ENCODE measurements at places on chromosomes 2 and 18. TPM values are rescaled to one million over a fixed set of nuclear protein-coding genes. Genes with fewer than 3 reads are reported as not detected.

- DNase-seq = no peak
These were observed 178.9 kb upstream of the SERPINE2 start for GRCh38 chr2:224217962-224218347.

- DNase-seq = no peak
These were observed 22.2 kb downstream of the METAP1D start for GRCh38 chr2:172021955-172022354.

DNA sequence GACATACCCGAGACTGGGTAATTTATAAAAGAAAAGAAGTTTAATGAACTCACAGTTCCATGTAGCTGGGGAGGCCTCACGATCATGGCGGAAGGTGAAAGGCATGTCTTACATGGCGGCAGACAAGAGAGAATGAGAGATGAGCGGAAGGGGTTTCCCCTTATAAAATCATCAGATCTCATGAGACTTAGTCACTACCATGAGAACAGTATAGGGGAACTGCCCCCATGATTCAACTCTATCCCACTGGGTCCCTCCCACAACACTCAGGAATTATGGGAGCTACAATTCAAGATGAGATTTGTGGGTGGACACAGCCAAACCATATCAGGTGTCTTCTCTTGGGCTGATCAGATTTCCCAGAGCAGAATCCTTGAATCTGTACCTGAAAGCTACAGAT, 617.3 kb upstream of the ID2 start:
- DNase-seq = no peak

DNA sequence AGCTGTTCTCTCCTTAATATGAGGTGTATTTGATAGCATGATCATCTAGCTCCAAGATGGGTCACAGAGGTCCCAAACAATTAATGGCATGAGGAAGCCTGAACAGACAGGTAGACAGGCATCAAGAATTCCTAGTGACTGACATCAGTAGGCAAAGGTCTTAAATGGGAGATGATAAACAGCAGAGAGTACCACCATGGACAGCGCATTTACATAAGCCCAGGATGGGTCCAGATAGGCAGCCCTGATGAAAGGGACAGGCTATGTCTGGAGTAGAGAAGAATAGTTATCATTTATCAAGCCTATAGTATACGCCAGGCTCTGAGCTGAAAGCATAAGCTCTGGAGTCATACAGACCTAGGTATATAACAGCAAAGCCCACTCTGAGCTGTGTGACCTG, 434.7 kb upstream of the SETBP1 start:
- no peak for DNase-seq

GRCh38 chr18:58334061-58334460, 290.0 kb downstream of the NEDD4L start:
- DNase-seq = no peak

The TMEM178A gene
- 106 TPM for polyA plus RNA-seq

- no peak for DNase-seq
These were observed 54.6 kb downstream of the CTDP1 start for GRCh38 chr18:79733986-79734770.

- no peak for DNase-seq
These were observed 129.8 kb downstream of the AFF3 start for GRCh38 chr2:100012561-100012960.

DNA sequence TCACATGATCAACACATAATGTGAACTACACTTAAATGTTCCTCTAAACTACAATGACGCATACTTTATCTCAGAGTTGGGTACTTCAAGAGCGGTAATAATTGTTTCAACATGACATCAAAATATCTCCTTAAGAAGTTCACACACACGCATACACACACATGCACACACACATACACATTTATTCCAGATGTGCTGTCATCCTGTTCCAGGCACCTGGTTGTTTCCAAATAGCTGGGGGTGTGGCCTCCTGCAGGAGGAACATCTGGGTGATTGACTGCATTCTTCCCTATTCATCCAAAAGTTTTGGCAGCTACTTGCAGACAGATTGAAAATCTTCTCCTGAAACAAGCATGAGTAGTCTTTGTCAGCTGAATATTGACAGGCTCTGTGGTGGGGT, 37.9 kb upstream of the PIK3C3 start:
- DNase-seq = no peak

DNA sequence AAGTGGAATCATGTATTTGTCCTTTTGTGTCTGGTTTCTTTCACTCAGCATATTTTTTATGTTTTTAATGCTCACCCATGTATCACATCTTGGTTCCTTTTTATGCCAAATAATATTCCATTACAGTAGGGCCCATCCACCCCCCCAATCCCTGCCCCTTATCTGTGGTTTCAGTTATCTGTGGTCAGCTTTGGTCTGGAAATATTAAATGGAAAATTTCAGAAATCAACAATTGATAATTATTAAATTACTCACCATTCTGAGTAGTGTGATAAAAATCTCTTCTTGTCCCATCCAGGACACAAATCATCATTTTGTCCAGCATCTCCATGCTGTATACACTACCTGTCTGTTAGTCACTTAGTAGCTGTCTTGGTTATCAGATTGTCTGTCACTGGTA, 66.7 kb downstream of the BIRC6 start:
- DNase-seq = no peak

DNA sequence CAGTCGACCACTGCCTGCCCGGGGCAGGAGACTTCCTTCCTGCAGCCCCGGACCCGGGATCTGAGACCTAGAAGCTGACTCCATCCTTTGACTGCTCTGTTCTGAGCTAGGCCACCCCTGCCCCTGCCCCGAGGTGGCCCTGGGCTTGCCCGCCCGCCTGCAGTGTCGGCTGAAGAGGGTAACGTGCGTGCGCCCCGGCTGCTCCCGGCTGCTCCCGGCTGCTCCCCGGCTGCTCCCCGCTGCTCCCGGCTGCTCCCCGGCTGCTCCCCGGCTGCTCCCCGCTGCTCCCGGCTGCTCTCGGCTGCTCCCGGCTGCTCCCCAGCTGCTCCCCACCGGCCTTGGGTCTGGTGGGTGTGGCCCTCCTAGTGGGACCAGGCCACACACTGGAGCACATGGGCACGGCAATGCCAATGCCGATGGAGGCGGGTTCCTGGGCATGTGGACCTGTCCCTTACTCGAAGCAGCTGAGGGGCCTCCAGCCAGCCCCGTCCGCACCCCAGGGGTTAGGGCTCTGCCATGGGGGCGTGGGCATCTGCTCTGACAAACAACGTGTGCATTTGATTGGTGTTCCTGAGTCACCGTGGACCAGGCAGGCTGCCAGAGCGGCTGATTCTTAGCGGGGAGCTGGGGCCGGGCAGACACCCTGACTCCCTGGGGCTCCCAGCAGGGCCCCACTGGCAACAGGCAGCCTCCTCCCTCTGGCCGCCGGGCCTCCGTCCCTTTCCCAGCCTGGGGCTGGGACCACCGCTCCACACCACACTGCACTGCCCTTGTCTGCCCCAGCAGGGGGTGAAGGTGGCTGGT, 2.0 kb upstream of the GAL3ST2 start:
- DNase-seq = no peak

GRCh38 chr18:13003466-13003896, 12.3 kb downstream of the CEP192 start:
- no peak for DNase-seq

- no peak for DNase-seq
These were observed 103.7 kb downstream of the SLC4A3 start for GRCh38 chr2:219731173-219731572.

GRCh38 chr18:62715759-62716615, 646 bp downstream of the PHLPP1 start:
- no peak for DNase-seq

The FMNL2 gene
- 199 TPM for polyA plus RNA-seq

GRCh38 chr2:172244419-172245130, 141.9 kb upstream of the DLX2 start:
- DNase-seq = no peak

The STRN gene
- 19.1 TPM for polyA plus RNA-seq

GRCh38 chr2:203892207-203892606, 24.6 kb downstream of the CTLA4 start:
- DNase-seq = no peak

DNA sequence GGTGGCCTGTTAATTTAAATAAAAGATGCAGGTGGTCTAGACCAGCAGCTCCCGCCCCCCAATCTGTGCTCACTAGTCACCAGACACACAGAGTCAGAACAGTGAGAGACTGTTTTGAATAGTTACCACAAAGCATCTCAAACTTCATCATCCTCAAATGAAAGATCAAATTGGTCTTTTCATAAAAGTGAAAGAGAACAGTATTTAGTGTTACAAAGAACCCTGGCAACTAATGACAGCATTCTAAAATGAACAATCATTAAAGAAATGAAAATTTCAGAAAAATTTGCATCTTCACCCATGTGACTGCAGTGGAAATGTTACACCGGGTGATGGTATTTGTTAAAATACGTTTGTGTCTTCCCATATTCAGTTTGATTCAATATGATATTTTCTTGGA, 65.5 kb upstream of the PMAIP1 start:
- no peak for DNase-seq

DNA sequence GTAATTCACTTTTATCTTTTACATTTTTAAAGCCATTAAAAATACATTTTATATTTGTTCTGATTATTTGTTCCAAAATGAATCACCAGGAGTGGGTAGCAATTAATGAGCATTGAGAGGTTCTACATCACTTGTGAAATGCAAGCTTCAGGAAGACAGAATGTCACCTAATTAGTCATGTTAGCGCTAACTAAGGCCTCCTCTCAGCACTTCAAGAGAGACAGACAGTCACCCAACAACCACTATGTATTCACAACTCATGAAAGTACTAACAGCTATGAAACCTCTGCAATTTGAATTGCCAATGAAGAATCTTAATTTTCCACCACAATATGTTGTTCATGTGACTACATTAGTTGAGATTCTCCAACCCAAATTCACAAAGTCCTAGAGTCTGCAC, 611.0 kb downstream of the KCNJ3 start:
- DNase-seq = no peak
